ENCODE measurements at places on chromosomes 3 and 15.
A peak's percentile ranks its signal among the peaks of the same experiment; 100 is the strongest.

DNA sequence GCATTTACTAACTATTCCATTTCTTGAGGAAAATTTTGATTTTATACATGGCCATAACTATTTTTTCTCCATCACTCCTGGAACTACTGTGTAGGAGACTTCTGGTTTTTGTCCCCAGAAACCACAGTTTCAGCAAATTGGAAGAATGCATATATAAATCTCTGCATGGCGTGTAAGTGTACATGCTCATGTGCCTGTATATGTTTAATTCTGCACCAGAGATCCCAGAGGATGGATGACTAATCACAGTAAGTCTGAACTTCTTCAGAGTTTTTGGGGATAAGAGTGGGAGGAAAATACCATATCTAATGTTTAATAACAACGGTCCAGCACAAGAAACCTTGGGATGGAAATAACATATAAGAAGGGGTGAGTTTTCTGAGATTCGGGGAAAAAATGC is 10.9 kb upstream of the COL6A6 start:
- no peak for DNase-seq

DNA sequence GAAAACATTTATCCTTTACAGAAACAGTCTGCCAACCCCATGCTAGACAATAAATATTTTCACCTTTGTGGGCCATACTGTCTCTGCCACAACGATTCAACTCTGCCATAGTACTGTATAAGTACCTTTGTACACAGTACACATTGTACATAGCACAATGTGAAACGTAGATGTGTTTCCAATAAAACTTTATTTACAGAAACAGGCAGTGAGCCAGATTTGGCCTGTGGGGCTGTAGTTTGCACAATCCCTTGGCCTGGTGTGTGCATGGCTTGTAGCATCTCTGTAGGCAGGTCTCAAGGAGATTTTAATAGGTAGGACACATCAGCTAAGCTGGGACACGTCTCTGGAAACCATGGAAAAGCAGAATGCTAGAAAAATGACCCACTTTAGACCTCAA is 74.3 kb downstream of the TFG start:
- DNase-seq: no peak

- no peak for DNase-seq
Observed at GRCh38 chr3:65971293-65972252, 67.1 kb downstream of the MAGI1 start.

GRCh38 chr3:190617185-190617584 is 103.3 kb downstream of the IL1RAP start:
- no peak for DNase-seq

GRCh38 chr3:156642750-156643728 is 31.4 kb upstream of the TIPARP start:
- no peak for DNase-seq

DNA sequence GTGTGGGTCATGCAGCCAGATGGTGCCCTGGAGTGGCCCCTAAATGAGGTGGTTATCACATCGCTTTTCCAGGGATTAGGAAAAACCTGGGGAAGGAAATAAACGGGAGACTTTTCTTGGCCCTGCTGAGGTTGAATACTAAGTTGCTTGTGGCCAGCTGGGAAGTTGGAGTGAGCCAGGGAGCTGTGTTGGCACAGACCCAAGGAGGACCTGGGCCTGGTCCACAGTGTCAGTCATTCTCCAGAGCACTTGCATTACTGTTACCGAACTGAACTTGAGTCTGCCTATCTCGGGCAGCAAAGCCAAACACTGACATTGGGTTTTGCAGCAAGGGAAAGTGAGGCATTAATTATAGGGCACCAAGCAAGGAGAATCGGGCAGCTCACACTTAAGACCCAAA is 339.0 kb downstream of the GABRB3 start:
- DNase-seq: no peak

- no peak for DNase-seq
Observed at GRCh38 chr3:148727231-148727630, 29.5 kb downstream of the AGTR1 start.

DNA sequence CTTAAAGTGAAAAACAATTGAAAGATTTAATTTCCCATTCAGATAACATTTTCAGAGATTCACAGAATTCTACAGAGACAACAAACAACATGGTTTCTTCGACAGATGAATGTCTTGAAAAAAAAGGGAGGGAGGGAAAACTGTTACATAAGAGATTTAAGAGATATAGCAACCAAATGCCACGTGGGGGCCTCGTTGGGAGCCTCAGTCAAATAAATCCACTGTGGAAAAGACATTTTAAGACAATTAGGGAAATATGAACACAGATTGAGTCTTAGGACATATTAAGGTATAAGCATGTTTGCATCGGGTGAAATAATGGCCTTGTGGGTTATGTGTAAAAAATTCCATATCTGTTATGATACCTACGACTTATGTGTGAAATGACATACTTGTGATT is 5.0 kb upstream of the PRRT3 start:
- DNase-seq: no peak

GRCh38 chr15:90264671-90265070 is 801 bp upstream of the NGRN start:
- no peak for DNase-seq

DNA sequence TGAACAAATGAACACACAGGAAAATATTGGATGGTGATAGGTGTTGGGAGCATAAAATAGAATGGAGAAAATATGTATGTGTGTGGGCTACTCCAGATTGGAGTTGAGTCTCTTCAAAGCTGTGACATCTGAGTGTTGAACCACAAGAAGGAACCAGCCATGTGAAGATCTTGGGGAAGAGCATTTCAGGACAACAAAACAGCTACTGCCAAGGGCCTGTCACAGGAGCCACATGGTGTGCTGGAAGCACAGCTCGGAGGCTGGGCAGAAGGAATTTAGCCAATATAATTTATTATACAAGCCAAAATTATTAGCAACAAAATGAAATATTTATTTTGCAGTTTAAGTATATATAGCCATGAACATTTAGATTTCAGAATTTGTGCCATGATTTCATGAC is 108.3 kb upstream of the FGF7 start:
- no peak for DNase-seq

DNA sequence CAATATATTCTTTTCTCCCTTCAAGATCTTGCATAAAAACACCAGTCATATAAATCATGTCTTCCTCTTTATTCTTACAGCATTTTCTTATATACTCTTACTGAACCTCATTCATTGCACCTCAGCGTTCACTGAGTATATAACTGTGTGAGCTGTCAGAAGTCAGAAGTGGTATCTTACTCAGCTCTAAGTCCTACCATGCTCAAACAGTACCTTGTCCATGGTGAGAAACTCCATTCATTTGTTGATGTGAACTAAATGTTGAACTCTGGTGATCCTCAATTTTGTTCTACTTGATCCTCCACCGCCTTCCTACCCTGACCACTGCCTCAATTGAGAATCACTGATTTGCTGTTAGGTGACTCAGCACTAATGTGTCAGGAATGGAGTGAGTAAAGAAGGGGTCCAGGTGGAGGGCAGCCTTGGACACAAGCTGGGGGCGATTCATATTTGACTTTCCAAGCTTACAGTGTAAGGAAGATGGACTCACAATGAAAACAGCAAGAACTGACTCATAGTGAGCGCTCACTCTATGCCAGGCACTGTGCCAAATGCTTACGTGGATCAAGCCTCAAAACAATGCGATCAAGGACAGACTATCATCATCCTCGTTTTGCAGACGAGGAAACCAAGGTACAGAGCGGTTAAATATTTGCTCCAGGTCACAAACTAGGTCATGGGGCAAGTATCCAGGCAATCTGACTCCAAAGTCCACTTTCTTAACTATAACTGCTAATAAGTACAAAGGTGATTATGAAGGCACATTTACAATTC is 13.5 kb upstream of the ZFYVE19 start:
- peak; percentile 92 for DNase-seq

DNA sequence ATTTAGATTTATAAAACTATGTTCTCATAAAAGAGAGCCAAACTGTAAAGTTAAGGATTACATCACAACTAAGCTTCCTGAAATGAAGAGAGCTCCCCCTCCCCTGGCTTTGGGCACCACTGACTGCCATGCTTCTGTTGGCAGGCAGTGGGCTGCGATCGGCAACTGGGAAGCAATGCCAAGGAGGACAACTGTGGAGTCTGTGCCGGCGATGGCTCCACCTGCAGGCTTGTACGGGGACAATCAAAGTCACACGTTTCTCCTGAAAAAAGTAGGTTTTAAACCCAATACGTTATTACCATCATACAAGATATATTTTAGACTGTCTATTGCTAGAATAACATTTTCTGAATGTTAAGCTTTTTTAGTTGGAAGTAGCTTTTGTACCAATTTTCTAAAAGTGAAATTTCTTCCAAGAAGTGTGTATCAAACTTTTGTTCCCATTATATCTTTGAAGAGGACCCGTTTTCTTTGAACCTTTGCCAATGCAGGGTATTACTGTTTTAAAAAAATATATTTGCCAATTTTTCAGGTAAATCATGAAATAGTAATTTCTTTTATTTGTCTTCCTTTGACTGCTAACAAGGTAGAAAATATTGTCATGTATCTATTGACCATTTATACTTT is 184.1 kb downstream of the ADAMTSL3 start:
- DNase-seq: no peak

- no peak for DNase-seq
Observed at GRCh38 chr15:29183071-29183831, 86.4 kb downstream of the NSMCE3 start.

- DNase-seq: no peak
Observed at GRCh38 chr3:161014843-161015749, 90.1 kb downstream of the B3GALNT1 start.

DNA sequence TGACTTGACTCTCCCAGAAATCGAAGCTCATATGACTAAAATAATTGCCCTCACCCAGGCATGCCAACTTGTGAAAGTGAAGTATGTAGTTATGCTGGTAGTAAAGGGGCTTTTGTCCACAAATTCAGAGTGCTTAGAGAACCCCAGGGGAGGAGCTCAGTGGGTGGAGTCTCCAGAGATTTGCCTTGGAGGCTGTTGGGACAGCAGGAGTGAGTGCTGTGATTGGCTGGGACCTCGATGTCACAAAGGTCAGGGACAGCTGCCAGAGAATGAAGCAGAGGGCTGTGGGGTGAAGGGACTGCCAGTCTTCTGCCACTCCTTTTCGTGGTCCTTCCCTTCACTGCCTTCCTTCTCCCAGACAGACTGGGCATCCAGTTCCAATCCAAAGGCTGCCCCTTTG is 49.8 kb downstream of the ZNF445 start:
- no peak for DNase-seq

- DNase-seq: no peak
Observed at GRCh38 chr3:66466606-66467270, 34.1 kb downstream of the LRIG1 start.

DNA sequence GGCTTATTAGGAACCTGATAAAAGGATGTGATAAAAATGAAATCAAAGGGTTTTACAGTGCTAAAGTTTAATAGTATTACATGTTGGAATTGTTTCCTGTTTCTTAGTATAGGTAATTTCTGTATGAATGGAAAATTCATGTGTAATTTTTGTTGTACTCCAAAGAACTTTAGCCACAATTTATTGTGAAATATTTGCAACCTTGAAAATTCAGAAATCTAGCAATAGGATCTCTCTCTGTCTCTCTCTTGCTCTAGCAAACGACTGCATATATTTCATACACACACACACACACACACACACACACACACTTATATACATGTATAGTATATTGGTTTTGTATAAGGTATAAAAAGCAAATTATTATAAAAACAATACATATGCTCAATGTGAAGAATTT is 59.6 kb downstream of the PIAS1 start:
- DNase-seq: no peak

DNA sequence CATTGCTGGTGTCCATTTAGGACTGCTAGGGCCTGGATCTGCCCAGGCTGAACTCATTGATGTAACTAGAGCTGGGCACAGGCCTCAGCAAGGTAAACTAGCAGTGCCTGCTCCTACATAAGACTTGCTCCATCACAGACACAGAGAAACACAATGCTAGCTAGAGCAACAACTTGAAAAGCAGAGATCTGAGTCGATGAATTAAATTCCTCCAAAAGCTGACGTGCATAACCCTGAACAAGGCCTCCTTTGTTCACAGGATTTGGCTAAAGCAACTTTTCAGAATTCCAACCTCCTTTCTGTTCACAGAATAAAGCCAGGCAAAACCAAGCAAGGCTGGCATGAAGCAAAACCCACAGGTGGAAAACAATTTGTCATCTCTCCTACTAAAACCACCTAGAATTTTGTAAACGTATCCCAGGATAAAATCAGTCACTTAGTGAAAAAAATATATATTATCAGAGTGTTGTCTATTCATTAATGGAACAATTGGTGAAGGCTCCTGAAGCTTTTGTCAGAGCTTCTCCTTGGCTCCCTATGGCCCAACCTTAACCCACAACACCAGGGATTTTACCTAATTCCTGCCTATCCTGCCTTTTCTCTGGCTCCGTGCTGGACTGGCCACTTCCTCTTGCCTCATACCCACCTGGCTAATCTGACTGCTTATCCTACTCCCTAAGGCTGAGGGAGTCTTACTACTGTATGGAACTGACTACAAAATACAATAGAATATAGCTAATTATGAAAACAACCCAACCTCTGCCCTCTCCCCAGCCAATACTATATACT is 39.9 kb downstream of the PLCH1 start:
- DNase-seq: no peak

GRCh38 chr15:99682455-99682854 is 50.8 kb downstream of the LYSMD4 start:
- DNase-seq: peak; percentile 82

DNA sequence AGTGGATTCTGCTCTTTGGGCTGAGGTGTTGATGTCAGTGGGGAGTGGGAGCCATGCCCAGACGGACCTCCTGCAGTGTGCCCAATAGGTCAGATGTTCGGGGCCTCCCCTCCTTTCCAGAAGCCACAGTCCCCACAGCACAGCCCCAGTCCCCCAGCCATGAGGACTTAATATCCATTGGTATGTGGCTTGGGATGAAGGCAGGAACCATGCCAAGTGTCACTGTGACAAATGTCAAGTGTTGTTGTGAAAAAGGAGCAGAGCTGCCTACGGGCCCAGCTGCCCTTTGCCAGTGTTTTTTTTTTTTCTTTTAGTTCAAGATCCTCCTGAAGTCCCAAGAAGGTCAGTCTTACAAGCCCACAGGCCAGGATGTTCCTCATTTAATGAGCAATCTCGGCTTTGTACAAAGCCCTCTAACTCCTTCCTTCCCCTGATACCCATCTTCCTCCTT is 12.2 kb downstream of the SEMA3G start:
- no peak for DNase-seq

DNA sequence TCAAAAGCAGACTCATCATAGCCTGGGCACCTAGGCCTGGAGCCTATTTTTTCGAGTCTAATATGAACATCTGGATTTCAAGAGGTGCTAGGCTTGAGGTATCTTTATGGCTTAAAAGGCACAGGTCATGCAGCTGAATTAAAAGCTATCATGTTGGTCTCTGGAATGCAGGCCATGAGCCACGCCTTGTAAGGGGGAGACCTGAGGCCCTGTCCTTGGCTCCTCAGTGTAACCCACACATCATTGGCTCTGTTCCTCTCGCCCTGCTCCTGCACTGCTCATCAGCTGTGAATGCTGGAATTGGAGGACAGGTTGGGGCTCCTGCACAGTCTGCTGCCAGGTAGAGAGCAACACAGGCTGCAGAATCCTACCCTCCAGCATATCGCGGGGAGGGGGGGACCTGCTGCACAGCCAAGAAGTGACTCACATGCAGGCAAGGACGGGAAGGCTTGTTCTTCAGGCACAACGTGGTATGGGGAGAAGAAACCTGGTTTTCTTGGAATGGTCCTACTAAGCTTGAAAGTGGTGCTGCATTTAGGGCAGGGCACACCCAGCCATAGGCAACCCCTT is 146.0 kb downstream of the CHST2 start:
- DNase-seq: no peak

GRCh38 chr3:73716418-73716817 is 91.7 kb upstream of the PDZRN3 start:
- no peak for DNase-seq

Measured in pulmonary artery endothelial cell (primary cell).